ENCODE measurements at places on chromosomes 1 and 21.

GRCh38 chr1:20189664-20190063, 3.3 kb upstream of the PLA2G2C start:
- no peak for DNase-seq

DNA sequence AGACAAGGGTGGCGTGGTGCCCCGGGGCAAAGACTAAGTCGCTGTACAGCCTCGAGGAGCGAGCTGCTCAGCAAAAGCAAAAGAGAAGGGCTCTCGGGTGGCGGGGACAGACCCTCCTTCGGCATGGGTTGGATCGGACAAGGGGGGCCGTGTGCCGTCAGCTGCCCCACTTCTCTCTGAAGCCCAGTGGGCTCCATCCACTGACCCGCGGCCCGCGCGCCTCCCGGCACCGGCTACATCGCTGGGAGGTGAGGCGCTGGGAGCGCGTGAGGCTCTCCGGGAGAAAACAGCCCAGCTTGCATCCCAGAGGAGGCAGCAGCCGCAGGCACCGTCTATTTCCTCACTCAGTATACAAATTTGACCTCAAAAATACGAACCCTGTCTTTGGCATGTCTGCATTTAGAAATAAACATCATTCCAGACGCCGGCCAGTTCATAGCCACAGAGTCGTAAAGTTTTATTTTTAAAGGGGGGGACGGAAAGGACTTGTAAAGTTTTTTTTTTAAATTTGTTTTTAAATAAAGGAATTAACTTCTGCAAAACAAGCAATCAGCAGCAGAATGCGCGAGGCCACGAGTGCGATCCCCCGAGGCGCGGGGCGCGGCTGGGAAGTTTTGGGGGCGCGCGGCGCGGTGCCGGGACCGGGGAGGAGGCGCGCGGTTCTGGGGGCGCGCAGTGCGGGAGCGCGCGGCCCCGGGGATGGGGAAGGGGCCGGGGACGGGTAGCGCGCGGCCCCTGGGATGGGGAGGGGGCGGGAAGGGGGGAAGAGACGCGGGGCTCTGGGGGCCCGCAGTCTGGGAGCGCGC, 689 bp upstream of the GPR137B start:
- peak; percentile 18 for DNase-seq

- peak; percentile 73 for DNase-seq
These were observed at the start of gene DHRS3 for GRCh38 chr1:12617901-12618660. DHRS3 (minus strand) TSS chr1:12618210; CDS start chr1:12617348, 862 bp downstream.

DNA sequence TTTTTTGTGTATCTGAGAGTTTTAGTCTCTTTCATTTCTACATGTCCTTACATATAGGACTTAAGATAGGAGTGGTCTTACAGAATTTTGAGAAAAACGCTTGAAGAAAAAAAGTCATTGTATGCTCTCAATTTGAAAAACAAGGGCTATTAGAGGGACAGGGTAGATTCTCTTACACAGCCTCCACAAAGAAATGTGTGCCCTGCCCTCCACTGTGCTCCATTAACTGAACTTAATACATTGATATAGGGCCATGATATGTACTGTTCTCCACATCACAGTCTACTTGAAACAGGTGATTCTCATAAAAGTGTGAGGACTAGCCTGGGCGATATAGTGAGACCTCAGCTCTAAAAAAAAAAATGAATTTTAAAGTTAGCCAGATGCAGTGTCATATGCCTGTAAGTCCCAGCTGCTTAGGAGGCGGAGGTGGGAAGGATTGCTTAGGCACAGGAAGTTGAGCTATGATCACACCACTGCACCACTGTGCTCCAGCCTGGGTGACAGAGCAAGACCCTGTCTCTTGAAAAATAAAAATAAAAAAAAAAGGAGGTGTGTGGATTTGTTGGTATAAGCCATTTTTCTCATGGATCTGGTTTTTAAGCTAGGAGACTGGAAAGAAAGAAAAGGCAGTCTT, 77.0 kb downstream of the HMCN1 start:
- DNase-seq = no peak

DNA sequence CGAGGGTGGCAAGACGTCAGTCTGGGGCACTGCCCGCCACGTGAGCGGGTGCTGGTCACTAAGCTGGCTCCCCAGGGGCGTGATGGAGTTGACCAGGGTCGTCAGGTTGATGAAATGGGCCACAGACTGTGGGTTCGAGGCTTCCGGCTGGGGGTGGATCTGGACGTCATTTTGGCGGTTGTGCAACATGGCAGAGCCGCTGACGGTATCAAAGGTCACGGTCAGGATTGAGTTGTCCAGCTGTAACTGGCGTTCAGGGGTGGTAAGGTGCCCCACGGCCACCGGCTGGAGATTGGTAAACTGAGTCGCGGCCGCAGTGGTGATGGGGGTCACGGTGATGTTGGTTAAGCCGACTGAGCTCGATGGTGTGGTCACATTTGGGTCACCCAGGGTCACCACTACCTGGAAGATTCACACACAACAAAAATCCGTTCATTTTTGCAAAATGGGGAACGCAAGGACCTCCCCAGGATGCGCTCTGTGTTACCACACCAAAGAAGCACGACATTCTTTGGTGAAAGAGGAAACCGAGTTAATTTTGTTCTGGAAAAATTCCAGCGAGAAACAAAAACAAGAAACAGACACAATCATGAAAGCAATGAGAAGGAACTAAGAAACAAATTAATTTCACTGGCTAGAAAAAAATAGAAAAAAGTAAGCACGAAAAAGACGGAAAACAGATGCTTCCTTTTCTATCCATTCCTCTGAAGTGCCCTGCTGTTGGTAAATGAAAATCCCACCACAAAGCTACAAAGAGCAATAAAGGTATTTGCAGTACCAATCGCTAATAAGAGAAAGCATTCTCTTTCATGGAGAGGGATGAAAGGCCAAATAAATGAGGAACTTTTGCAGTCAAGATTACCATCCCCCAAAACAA, 34.7 kb upstream of the RIPK4 start:
- no peak for DNase-seq

DNA sequence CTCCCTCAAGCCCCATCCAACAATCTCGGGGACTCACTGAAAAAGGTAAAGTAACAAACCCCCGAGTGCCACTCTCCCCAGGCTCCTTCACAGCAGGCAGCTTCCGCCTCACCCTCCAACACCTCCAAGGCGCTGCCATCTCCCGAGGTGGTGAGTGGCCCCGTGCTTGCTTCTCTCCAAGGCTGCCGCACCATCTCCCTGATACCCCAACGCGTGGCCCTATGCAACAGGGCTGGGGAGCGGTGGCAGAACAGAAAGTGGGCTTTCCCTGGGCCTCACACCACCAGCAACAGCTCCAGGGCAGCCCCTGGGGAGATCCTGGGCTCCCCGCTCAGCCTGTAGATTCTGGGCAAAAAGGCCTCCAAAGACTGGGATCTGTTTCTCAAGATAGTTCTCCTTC, 105.1 kb downstream of the RAVER2 start:
- DNase-seq = no peak

- DNase-seq = no peak
These were observed 88.6 kb upstream of the PLXNA2 start for GRCh38 chr1:208332774-208333126.

GRCh38 chr1:219651993-219652392, 39.1 kb upstream of the ZC3H11B start:
- DNase-seq = no peak

DNA sequence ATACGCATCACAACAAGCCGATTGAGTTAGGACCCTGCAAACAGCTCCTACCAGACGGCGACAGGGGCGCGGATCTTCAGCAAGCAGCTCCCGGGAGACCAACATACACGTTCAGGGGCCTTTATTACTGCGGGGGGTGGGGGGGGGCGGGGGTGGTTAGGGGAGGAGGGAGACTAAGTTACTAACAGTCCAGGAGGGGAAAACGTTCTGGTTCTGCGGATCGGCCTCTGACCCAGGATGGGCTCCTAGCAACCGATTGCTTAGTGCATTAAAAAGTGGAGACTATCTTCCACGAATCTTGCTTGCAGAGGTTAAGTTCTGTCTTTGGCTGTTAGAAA, 162.0 kb downstream of the RUNX1 start:
- DNase-seq = no peak

- no peak for DNase-seq
These were observed 40.4 kb downstream of the NKAIN1 start for GRCh38 chr1:31199236-31199790.

GRCh38 chr1:210541680-210542358, 213.1 kb downstream of the HHAT start:
- DNase-seq = no peak

- no peak for DNase-seq
These were observed 58.3 kb upstream of the KCNH1 start for GRCh38 chr1:211192227-211192626.

- DNase-seq = no peak
These were observed 33.8 kb downstream of the ADARB1 start for GRCh38 chr21:45108034-45108790.

- no peak for DNase-seq
These were observed 23.4 kb downstream of the RPL5 start for GRCh38 chr1:92855236-92855635.

DNA sequence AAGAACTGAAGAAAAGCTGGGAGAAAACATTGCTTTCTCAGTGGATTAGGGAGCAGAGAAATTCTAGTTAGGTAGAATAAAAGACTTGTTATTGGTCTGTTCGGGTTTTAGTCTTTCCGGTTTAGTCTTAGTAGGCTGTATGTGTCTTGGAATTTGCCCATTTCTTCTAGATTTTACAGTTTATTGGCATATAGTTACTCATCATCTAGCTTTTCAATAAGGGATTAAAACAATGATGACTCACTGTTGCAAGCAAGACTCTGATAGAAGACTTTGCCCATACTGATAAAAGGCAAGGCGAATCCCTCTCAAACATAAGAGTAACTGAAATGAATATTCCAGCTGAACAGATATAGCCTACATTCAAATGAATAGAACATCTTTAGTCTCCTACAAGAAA, 62.3 kb downstream of the GPR137B start:
- no peak for DNase-seq

GRCh38 chr21:14572204-14572780, 26.2 kb upstream of the SAMSN1 start:
- no peak for DNase-seq

DNA sequence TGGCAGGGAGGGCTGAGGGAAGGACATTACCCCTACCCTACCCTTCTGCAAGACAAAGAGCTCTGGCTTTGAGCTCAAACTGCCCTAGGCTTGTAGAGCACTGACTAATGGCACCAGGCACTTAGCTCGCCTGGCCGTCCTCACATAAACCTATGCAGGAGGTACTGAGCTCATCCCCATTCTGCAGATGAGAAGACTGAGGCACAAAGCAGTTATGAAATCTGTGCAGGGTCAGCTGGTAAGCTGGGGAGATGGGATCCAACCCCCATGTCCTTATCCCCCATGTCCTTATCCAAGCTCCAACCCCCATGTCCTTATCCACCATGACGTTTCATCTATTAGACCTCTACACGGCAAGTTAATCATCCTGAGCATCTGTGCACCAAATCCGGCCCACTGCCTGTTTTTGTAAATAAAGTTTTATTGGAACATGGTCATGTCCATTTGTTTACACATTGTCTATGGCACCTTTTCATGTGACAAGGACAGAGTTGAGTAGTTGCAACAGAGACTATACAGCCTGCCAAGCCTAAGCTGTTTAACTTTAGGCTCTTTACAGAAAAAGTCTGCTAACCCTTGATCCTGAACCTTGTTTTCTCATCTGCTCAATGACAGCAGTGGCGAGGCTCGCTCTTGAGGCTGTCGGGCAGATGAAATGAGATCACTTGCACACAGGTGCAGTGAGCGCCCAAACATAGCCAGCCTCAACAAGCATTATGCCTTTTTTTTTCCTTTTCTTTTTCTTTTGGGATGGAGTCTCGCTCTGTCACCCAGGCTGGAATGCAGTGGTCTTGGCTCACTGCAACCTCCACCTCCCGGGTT, 86.8 kb downstream of the FBXO2 start:
- DNase-seq = no peak

DNA sequence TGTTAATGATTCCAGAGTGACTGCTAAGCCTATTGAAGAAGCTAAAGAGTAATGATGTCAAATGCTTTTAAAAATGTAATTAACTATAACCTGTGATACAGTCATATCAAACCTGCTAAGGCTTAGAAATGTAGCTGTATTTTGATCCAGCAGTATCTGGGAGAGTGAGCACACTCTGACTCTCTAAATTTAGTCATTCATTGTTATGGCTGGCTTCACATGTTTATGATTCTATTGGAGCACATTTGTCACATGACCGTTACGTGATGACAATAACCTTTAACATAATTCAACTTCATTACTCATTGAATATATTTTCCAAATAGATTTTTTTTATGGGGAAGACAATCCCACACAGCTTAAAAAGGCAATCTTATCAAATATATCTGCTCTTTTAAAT, 587.1 kb downstream of the LMO4 start:
- DNase-seq = no peak

DNA sequence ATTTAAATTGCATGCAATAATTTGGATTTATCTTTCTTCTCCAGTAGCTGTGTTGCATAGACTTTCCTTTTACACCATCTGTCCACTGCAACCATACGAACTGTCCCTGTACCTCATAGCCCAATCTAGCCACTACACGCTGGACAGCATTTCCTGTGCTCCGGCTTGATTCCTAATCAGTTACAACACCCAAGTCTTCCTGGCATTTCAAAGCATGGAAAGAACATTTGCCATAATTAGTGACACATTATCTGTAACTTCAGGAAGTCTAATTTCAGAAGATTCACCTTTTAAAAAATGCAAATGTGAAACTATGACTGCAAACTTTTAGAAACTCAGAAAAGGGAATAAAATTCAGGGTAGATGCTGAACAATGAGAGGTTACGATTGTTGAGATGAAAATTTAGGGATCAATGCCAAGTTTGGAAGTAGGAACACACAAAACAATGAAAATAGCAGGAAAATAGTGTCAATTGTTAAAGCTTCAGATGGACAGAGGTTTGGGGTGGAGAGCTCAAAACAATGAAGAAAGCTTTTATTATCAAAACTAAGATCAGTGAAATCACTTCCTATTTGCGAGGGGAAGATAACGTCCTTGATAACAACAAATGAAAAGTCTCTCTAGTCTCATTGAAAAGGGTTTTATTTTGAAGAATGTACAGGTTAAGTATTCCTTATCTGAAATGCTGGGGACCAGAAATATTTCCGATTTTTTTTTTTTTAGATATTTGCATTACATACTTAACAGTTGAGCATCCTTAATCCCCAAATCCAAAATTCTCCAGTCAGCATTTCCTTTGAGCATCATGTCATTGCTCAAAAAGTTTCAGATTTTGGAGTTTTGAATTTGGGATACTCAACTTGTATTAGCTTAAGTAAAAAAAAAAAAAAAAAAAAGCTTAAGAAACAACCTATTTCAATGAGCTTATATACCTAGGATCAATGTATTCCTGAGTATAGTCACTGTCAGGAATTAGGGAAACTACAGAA, 107.3 kb downstream of the FNBP1L start:
- DNase-seq = no peak
